ENCODE measurements at places on chromosomes 3 and 15.

- DNase-seq = no peak
Measured at GRCh38 chr3:38588371-38588971, 61.0 kb downstream of the SCN5A start.

DNA sequence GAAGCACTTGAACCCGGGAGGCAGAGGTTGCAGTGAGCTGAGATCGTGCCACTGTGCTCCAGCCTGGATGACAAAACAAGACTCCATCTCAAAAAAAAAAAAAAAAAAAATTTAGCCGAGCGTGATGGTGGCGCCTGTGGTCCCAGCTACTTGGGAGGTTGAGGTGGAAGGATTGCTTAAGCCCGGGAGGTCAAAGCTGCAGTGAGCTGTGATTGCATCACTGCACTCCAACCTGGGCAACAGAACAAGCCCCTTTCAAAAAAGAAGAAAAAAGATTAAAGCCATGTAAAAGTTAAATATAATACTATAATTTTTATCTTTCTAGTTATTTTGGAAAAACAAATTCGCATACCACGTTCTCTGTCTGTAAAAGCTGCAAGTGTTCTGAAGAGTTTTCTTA, 61.9 kb upstream of the SKIL start:
- DNase-seq = no peak

GRCh38 chr3:112074616-112075497, 11.3 kb upstream of the C3orf52 start:
- DNase-seq = no peak

GRCh38 chr3:116423945-116424344, 21.3 kb downstream of the LSAMP start:
- no peak for DNase-seq

DNA sequence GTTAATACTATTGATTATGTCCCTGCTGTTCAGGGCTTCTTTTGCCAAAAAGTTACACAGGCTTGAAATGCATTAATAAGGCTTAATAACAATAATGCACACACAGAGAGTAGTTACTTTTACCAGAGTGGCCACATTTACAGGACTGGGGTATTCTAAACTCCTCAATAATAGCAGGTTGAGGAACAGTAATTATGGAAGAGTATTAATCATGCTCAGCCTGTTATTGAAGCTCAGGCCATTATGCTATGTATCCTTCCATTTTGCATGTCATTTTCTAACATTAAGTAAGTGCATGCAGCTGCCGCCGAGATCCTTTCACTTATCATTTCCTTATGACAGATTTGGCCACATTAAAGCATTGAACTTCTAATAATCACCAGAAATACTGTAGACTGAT, 5.7 kb downstream of the ARRDC4 start:
- DNase-seq = no peak
